MG63 (cell line): ENCODE measurements at places on chromosomes 16 and 17.

- DNase-seq: no peak
These were observed 45.8 kb upstream of the CIBAR2 start for GRCh38 chr16:85157813-85158742.

DNA sequence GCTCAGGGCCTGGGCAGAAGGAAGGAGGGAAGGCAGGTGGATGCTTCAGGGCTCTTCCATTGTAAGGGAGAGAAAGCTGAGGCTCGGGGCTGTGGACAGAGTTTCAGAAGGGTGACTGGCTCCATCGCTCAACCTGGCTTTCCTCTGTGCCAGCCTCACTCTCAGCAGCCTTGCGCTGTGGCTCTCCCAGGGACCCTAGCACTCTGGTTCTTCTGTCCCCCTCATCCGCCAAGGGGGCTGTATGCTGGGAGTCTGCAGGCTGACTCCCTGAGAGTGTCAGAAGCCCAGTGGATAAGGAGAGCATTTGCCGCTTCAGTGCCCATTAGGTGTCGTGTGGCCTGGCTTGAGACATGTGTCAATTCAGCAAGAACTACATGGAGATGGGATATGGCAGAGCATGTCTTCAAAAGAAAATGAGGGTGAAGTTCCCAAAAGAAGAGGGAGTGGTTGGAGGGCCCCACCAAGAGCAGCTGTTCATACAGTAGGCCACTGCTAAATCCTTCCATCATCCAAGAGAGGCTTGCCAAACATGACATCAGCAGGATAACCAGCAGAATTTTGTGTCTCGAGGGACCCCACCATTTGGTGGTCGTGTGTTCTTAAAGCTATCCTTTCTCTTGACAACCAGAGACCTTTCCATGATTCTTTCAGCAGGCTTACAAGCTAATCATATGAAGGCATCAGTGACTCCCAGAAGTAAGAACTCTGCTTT is 148.2 kb downstream of the IRX5 start:
- DNase-seq: no peak

DNA sequence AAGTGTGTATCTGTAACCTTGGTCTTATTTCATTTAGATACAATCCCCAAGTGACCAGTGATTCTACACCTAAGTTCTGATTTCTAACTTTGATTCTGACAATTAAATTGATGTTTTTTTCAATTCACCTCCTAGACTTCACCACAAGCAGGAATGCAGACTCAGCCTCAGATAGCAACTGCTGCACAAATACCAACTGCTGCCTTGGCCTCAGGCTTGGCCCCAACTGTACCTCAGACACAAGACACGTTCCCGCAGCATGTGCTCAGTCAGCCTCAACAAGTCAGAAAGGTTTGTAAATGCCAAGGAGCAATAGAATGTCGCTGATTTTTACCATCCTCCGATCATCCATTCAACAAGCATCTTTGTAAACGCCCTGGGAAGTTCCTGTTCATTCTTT is 177.7 kb downstream of the MRTFB start:
- no peak for DNase-seq

DNA sequence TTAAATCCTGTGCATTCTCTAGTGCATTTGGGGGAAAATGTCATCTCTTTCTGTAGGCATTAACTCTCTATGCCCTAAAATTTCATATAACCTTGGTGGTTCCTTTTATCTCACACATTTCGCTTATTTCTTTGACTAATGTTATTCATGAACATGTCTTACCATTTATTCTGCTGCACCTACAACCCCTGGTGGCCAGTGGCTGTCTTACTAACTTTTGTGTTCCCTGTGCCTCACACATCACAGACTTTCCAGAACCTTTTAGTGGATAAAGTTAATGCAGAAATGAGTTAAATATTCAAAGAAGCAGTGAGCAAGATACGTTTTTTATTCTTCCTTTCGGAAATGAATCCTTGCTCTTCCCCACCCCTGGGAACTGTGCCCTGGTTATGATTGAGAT is 111.9 kb downstream of the CDH13 start:
- peak; percentile 5 for DNase-seq

DNA sequence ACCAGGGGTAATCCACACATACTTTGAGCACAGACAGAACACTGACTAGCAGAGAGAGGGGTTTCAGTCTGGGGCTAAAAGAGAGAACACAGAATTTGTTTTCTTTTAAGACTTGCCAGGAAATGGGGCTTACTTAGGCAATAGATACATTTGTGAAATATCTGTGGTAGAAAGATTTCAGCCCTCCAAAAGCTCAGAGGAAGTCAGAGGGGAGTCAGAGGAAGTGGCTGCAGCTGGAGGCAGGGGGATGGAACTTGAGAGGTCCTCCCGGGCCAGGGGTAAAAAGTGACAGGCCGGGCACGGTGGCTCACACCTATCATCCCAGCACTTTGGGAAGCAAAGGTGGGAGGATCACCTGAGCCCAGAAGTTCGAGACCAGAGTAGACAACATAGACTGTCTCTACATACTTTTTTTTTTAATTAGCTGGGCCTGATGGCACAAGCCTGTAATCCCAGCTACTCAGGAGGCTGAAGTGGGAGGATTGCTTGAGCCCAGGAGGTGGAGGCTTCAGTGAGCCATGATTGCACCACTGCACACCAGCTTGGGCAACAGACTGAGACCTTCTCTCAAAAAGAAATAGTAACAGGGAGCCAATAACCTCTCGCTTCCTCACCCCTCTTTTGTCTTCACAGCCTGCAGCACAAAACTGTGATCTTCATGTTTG is 49.9 kb downstream of the NLRC5 start:
- no peak for DNase-seq

- DNase-seq: no peak
These were observed 3.3 kb downstream of the CDK5R1 start for GRCh38 chr17:32490101-32490482.

- no peak for DNase-seq
These were observed 2.2 kb upstream of the ALOX15 start for GRCh38 chr17:4643676-4644075.
